ENCODE measurements at places on chromosomes 13 and 19.

GRCh38 chr13:33937373-33938098, 119.6 kb downstream of the RFC3 start:
- DNase-seq, result no peak

DNA sequence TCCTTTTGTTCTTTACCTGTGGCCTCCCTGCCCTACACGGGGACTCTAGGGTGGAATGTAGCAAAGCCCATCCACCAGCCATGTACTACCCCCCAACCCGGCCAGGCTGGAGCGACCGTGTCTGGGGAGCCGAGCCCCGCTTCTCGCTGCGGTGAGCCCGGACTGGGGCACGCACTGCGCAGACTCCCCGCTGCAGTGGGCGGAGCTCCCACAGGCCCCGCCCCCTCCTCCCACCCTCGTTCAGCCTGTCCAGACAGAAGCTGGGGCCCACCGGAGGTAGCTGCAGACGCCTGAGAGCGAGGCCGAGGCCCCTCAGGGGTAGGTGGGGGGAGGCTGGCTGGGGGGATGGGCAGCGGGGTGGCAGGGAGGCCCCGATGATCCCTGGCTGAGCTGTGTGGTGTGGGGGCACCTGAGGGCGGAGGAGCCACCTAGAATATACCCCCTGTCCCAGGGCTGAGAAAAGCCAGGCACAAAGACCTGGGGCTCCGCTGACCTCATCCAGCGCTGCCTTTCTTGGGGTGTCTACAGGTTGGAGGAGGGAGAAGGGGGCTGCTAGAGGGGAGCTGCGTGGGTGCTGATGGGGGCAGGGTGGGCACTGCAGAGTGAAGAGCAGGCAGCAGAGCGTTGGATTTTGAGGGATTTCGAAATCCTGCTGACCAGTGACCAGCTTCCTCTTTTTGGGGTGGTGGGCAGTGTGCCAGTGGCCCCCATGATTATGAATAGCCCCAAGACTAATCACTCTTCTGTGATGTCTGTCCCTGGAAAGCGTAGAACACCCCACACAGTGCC, 17.3 kb downstream of the PLD3 start:
- peak; percentile 79 for DNase-seq

DNA sequence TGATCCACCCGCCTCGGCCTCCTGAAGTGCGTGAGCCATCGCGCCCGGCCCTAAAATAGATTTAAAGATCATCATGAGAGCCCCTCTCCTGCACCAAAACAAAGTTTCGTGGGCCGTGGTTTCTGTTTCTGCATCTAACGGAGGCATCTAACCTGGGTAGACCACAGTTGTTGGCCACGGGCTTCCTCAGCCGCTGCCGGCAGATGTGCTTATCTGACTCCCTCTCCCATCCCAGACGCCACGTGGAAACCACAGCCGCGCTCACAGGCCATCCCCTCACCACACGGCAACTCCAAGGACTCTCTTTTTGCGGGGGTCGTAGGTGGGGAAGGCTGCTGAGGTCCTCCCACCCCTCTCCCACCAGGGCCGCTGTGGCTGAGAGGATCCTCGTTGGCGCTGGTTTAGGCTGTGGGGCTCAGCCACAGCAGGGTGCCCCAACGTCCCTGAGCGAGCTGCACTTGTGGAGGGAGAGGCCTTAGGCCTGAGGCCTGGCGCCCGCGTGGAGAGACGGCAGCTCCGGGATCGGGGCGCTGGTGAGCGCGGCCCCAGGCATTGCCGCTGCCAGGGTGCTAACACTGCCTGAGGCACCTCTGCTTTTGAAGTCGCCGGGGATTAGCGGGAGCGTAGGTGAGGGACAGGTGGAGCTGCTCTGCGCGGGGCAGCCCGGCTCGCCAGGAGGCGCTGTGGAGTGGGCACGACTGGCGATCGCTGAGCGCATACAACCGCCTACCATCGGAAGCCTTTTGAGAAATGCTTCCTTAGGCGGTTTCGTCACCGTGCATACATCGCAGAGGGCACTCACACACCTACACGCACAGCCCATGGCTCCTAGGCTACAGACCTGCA, 8.9 kb downstream of the ZSCAN1 start:
- DNase-seq, result no peak

DNA sequence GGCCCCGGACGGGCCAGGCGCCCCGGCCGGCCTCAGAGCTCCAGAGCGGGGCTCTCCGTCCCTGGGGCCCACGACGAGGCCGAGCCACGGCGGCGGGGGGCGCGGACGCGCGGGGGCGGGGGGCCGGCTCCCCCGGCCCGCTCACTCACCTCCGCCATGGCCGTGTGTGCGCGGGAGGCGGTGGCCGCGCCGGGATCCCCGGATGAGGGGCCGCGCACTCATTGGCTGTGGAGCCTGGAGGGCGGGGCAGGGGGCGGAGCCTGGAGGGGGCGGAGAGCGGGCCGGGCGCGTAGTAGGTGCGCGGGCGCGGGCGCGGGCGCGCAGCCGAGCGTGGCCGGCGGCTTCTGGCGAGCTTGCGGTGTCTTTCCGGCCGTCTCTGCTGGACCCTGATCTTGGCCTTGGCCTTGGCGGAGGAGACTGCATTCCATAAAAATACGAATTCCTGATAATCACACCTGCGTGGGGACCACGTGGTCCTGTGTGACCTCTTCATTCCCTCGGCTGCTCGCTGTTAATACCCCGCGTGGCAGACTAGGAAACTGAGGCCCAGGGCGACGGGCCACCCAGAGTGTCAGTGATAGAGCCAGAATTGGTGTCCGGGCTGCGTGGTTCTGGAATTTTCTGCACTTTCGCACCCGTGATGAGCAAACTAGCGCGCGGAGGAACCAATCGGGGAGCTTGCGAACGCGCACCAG, at the start of gene MIER2:
TSS of gene MIER2 (minus strand) at position 172 of the 695 bp plus-strand sequence. CDS start at position 158, 14 bp downstream.
- peak; percentile 80 for DNase-seq

GRCh38 chr13:20219577-20219976, 12.5 kb downstream of the GJB6 start:
- DNase-seq, result no peak

DNA sequence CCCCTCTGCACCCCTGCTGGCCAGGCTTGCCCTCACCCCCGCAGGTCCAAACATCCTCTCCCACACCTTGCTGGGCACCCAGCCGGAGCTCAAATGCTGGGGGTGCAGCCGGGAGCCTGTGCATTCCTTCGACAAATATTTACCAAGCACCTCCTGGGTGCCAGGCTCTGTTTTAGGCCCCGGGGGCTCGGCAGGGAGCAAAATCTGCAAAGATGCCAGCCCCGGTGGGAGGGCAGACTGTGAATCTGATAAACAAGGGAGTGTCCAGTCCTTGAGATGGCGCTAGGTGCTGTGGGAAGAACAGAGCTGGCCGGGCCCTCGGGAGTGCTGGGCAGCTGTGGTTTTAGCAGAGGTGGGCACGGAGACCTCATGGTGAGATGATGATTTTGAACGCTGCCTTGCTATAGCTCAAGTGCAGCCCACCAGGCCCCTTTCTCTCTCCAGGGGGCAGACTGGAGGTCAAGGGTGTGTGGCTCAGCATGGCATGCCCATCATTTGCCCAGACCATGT, 10.6 kb downstream of the NFIX start:
- no peak for DNase-seq

GRCh38 chr13:99577934-99578917, 77.0 kb downstream of the TM9SF2 start:
- no peak for DNase-seq

- DNase-seq, result no peak
Measured at GRCh38 chr13:56718791-56719190, 421.9 kb upstream of the PRR20A start.

DNA sequence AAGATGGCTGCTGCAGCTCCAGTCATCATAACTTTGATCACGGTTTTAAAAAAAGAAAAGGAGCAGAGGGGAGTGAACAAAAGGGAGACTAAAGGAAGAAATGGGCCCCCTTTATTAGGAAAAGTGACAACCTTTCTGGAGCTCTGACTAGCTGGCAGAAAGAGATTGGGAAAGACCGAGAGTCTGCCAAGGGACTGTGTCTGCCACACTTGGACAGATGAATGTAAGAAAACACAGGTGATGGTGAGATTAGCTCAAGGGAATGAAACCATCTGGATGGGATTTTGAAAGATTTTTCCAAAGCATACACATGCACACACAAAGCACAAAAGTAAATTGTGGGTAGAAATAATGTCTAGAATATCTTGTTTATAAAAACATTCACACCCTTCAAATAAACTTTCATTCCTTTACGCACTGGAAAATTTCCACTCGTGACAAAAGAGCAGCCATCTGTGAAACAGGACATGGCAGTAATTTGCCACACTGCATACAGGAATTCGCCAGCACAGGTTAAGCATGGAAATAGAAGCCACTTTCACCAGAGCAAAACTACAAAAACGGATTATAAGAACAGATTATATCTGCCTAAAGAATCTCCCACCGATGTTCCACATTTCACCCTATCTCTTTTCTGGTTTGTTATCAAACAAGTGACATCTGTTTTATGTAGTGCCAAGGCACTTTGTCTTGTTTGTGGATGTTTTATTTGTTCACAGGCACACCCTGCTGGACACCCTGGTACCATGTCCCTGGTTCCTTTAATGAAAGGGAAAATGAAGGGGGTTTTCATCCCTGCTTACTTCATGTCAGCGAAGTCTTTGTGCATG, 819.5 kb downstream of the DIAPH3 start:
- DNase-seq, result no peak

DNA sequence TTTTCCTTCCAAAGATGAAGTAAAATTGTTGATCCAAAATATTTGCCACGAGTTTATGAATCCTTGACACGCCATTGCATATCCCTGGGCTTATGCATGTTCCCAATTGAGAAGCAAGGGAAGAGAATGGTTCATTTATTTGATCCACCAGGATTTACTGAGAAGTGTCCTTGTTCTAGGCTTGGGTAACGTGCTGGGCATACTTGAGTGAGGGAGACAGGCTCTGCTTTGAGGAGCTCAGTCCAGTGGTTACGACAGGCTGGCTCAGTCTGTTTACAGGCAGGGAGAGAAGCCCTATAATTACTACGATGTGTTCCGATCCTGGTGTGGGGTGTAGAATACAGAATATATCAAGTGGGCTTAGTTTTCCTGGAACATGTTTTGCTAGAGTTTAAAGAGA, 6.3 kb upstream of the PNMA8C start:
- DNase-seq, result no peak

DNA sequence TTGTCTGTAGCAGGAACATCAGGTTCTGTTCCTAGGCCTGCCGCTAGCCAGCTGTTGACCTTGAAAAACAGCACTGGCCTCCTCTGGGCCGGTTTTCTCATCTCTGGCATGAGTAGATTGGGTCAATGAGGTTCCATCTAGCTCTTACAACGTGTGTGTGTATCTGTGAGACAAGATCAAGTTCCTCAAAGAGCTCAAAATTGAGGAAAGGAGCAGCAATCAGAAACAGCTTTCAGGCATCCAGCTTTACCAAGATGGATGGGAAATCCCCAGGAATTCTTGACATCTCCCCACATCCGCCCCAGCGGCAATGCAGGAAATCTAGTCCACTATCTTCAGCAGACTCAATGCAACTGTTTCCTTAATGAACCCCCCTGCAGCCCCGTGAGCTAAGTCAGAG, 4.9 kb downstream of the FLT1 start:
- DNase-seq, result peak; percentile 61

GRCh38 chr13:33274264-33274663, 11.3 kb downstream of the STARD13 start:
- DNase-seq, result no peak

- DNase-seq, result no peak
Measured at GRCh38 chr13:101955764-101956163, 446.1 kb downstream of the FGF14 start.

- DNase-seq, result no peak
Measured at GRCh38 chr19:45306518-45307027, 16.1 kb downstream of the CKM start.

DNA sequence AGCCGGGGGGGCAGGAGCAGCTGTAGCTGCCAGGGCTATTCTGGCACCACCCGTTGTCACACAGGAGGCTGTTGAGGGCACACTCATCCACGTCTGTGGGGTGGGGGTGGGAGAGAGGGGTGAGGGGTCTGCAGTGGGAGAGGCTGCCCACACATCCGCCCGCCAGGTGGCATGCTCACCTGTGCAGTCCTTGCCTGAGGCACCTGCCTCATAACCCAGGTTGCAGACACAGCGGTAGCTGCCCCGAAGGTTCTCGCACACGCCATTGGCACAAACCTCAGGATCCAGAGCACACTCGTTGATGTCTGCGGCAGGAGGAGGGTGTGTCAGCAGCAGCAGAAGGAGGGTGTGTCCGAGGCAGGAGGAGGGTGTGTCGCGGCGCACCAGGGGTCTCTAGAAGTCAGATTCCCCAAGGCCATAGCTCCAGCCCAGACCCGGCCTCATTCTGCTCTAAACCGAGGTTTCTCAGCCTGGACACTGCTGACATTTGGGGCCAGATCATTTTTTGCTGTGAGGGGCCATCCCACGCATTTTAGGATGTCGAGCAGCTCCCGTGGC, 20.3 kb downstream of the FBN3 start:
- DNase-seq, result no peak

DNA sequence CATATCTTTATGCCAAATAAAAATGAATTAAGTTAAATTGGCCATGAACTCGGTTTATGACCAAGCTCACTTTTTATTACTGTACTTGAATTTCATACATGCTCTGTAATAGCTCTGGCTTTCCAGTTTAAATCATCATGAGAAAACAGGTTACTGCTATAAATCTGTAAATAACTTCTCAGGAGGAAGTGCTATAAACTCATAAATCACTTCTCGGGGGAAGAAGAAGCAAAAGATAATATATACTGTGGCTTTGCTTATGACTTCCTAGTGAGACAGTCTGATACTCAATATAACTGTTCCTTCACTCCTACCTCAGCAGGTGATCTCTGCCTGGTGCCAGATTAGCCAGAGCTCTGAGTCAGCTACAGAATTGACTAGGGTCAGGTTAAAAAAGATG, 12.5 kb downstream of the SUPT20H start:
- no peak for DNase-seq

GRCh38 chr19:17511724-17512573, 500 bp downstream of the PGLS start:
- DNase-seq, result peak; percentile 88

DNA sequence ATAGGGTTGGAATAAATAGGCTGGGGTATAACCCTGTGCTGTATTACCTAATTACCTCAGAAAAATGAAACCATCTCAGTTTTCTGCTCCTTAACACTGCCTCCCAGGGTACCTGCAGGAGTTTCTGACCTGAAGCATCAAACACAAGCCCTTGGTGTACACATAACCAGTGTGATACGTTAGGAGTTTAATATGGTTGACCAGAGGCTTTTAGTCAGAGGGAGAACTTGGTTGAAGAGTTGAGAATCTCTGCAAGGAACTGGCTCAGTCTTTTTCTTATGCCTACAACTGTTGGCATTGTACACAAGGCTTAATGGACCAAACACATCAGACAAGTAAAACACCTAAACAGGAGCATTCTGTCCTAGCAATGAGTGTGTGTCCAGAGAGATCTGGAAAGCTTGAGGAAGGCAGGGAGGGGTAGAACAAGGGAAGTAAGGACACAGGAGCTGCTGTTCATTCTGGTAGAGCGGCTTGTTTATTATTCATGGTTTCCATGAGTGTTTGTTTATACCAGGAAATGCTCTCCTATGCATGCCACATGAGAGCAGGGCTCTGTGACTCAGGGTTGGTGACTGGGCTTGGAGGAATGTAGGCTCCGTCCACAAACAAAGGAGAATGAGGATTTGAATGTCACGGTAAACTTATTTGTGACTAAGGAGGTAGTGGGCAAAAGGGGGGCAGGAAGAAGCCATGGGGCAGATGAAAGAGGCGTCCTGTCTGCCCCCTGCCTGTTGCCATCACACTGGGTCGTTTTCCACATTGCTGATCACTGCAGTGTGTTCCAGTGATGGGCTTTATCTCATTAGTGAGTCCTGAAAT, 11.9 kb upstream of the SPATA13 start:
- DNase-seq, result peak; percentile 94
